ENCODE measurements at places on chromosomes 3 and 15.

GRCh38 chr15:90529371-90530249, at the start of gene CRTC3:
CRTC3 (plus strand) TSS chr15:90529923; CDS start chr15:90530072, 149 bp downstream.
- DNase-seq = peak; percentile 51

DNA sequence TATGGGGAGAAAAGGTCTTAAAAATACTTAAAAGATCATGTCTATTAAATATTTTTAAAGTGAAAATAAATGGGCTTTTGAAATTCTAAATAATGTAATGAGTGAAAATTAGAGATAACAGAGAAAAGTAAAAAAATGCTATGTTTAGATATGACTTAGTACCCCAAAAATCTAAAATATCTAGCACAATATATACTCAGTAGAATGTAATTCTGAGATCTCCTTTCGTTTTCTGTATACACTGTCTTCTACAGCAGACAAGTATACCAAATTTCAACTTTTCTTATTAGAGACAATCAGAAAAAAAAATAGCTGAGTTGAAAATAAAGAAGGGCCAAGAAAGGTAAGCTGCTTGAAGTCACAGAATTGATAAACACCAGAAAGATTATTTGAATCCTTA, 140.8 kb downstream of the ADAM10 start:
- DNase-seq = no peak

- no peak for DNase-seq
Measured at GRCh38 chr3:11381563-11381962, 109.4 kb downstream of the ATG7 start.

DNA sequence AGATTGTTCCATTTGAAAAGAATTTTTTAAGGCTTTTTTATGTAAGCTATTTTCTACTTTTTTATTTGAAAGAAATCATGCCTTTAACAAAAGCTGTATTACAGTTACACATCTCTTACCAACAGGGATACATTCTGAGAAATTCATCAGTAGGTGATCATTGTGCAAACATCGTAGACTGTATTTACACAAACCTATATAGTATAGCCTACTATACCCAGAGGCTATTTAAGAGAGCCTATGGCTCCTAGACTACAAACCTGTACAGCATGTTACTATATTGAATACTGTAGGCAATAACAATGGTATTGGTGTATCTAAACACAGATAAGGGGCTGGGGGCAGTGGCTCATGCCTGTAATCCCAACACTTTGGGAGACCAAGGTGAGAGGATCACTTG, 43.1 kb downstream of the PEAK1 start:
- no peak for DNase-seq

DNA sequence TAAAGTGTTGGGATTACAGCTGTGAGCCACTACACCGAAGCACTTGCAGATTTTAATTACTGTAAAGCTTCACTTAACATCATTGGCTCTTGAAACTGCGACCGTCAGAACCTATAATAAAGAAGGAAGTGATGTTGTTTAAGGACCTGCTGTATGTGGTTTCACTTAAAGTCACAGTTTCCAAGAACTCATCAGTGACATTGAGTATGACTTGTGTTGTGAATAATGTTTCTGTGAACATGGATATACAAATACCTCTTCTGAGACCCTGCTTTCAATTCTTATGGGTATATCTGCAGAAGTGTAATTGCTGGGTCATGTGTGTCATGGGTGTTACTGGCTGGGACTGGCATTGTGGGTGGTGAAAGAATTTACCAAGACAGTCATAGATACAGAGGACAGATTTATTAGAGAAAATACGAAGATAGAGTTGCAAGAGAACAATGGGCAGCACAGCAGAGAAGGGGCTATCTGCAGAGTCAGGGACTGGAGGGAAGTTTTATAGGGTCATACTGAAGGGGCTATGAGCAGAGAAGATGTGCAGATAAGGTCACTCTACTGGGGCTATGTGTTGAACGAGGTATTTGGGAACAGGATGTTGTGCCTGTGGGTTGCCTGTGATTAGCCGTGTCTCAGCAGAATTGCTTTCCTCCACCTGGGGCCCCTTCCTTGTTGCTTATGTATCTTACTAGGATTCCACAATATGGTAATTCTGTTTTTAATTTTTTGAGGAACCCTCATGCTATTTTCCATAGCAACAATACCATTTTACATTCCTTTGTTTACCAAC, 4.5 kb downstream of the NDUFB5 start:
- DNase-seq = peak; percentile 43

DNA sequence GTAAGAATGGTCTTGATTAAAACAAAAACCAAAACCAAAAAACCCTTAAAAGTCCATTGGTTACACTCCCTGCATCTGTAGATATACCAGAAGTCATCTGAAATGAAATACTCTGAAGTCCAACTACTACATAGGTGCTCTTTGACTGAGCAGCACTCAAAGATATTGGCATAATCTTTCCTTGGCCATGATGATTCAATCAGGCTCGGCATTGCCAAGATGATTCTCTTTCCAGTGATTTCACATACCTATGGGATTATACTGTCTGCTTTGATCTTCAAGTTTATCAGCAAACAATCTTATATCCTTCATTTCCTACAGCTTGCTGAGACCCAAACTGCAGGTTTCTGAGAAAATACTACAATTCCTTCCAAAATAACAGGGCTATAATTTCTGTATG, 35.9 kb upstream of the DIPK2A start:
- DNase-seq = no peak

- no peak for DNase-seq
Measured at GRCh38 chr3:99825004-99825640, 7.5 kb downstream of the CMSS1 start.

DNA sequence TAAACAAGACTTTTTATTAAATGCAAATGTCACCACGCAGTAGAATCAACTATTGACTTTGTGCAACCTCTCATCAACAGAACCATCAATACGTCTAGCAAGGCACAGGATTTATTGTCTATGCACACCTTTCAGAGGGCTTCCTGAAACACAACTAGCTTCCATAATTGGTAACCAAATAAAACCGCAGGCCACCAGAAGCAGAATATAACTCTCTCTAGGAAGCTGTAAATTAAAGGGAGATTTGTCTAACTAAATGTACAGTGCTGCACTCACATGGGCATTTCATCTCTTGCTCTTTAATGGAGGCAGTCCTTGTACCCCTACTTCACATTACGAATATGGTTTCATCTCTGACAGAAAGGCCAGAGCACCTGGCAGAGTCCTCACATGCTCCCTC, 93.0 kb downstream of the FHIT start:
- DNase-seq = no peak

DNA sequence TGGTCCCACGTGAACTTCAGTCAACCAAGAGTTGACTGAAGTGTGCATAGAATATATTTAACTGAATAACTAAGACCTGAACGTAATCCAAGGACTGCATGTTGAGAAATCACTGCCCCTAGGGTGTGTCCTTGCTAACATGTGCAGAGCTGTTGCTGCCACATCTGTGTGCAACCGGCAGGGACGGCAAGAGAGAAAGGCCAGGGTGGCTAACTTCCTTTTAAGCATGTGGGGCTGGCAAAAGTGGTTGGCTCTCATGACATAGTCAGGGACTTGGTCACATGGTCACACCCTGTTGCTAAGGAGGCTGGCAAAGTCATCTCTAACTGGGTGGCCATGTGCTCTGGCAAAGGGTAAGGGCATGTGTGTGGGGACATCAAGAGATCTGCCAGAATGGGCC, 52.4 kb downstream of the GASK1A start:
- DNase-seq = no peak

DNA sequence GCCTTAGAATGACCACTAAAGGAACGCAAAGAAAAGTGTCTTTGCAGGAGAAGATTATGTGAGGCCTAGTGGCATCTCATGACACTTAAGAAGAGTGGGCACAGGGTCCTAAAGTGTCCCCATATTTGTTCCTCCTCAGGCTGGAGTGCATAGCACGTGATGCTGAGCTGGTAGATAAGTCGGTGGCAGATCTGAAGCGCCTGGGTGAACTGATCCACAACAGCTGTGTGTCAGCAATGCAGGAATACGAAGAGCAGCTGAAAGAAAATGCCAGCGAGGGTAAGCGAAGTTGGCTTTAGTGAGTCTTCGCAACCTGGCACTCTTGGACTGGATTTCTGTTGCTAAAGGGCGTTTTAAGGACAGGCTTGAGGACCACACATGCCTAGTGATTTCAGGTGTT, 92.6 kb downstream of the CHD2 start:
- no peak for DNase-seq

Measured in Kasumi-1 (cell line).